Activated CD4-positive, alpha-beta T cell treated with anti-CD3 and anti-CD28 coated beads, Interleukin-2, Interleukin-6, amounts not matched to agents 100 ng/mL and 50 ng/mL, durations not matched to agents 16 hours and 8 hours (primary cell): ENCODE measurements at places on chromosomes 12 and 14.
A peak's percentile ranks its signal among the peaks of the same experiment; 100 is the strongest.

- no peak for DNase-seq
Measured at GRCh38 chr12:27233814-27234213, 10.3 kb upstream of the STK38L start.

- DNase-seq, result peak; percentile 83
Measured at GRCh38 chr12:88241862-88242570, 99.9 kb downstream of the TMTC3 start.

DNA sequence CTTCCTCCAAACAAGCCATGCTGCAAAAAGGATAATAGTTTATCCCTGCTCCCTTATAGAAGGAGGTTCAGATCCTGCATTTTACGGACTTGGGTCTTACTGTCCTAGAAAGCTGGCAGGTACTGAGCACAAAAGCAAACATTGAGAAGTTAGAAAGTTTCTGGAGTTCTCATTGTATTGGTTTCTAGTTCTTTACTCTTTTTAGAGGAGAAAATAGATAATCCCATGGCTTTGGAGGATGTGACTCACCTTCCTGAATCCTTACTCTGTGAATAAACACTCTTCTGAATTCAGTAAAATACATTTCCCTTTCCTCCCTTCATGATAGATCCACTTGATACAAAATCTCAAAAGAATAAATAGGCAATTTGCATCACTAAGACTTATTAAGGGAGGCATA is 188.9 kb downstream of the NPAS3 start:
- DNase-seq, result no peak

DNA sequence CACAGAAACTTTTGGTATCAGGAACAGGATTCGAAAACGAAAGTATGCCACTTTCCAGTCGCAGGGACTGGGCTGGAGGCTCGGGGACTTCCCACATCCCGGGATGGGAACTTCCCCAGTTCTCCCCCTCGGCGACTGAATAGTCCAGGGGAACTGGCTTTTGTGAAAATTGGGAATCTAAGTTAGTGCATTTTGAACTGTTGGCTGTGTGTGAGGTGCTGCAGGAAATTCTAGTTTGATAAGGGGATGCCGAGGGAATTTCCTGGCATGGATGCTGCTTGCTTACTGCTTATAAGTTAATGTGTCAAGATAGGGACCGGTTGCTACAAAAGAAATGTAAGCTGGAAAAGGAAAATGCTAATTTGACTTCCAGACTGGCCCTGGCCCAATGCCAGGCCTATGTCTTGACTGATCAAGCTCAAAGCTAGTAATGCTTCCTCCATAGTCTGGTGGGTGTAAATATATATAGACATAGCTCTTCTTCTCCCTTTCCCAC is 73.4 kb upstream of the EIF5 start:
- DNase-seq, result no peak

- DNase-seq, result no peak
Measured at GRCh38 chr12:52808573-52809160, 5.2 kb downstream of the KRT4 start.

DNA sequence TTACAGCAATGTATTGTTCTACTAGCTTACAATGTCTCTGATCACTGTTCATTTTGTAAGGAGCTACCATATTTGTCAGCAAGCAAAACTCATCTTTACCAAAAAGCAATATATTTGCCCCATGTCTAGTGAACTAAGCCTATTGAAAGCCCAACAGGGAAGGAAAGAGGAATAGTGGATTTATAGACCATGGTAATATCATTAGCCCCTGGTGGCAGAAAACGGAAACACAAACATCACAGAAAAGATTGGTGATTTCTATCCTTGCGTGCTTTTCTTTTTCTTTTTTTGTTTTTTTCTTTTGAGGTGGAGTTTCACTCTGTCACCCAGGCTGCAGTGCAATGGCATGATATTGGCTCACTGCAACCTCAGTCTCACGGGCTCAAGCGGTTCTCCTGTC is 1562.4 kb upstream of the TMEM132C start:
- DNase-seq, result no peak

DNA sequence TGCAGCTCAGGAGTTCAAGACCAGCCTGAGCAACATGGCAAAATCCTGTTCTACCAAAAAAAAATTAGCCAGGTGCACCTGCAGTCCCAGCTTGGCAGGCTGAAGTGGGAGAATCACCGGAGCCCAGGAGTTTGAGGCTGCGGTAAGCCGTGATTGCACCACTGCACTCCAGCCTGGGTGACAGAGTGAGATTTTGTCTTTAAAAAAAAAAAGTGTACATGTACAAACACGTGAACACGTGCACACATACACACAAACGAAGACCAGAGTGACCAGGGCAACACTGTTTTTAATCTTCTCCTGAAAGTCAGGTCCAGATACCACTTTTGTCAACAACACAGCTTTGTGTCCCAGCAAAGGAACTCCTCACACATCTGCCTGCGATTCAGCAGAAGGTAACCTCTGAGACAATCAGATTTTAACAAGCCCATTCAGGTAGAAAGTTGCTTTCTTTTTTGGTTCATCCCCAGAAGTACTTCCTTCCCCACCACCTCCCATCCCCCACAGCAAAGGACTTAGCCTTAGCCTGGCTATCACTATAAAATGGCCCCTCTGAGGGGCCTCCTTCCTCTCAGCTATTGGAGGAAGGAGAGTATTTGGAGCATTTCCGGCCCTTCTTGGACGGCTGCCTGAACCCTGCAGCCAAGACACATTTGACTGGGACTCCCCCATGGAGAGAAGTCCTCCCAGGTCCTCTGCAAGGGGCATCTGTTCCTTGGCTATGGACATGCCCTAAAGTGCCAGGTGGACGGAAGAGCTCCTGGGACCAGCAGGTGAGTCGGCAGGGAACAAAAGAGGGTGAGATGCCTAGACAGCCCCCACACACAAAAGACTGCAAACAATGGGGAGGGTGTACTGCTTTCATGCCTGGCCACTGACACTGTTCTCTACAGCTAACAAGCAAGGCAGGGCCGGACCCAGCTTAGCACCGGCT is 9.8 kb downstream of the CTDSP2 start:
- DNase-seq, result peak; percentile 61

- no peak for DNase-seq
Measured at GRCh38 chr12:100715976-100716944, 78.3 kb upstream of the ANO4 start.

- no peak for DNase-seq
Measured at GRCh38 chr12:114238808-114239207, 167.1 kb downstream of the TBX5 start.

- no peak for DNase-seq
Measured at GRCh38 chr12:104060791-104061190, 3.5 kb upstream of the HCFC2 start.

GRCh38 chr14:34179727-34180126 is 228.9 kb upstream of the EGLN3 start:
- no peak for DNase-seq

GRCh38 chr14:65962952-65963351 is 523.2 kb upstream of the CCDC196 start:
- DNase-seq, result no peak

- DNase-seq, result peak; percentile 91
Measured at GRCh38 chr12:50220363-50220995, 53.3 kb upstream of the CERS5 start.

DNA sequence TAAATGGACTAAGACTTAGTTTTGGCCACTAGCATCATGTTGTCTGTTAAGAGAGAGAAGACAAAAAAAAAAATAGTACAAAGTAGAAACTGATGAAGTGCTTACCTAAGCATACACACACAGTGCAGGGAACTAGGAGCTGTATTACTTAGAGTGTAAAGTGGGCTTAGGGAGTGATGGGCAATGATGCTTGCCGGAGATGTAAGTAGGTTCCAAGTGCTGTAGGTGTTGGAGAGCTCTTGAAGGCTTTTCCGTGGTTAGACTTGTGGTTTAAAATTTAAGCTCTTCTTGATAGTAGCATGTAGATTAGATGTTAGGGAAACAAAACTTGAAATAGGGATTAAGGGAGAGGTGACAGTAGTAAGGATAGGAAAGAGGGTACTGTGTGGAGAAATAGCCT is 34.7 kb downstream of the MIA2 start:
- peak; percentile 27 for DNase-seq

GRCh38 chr12:106873983-106874382 is 81.7 kb upstream of the TMEM263 start:
- no peak for DNase-seq

DNA sequence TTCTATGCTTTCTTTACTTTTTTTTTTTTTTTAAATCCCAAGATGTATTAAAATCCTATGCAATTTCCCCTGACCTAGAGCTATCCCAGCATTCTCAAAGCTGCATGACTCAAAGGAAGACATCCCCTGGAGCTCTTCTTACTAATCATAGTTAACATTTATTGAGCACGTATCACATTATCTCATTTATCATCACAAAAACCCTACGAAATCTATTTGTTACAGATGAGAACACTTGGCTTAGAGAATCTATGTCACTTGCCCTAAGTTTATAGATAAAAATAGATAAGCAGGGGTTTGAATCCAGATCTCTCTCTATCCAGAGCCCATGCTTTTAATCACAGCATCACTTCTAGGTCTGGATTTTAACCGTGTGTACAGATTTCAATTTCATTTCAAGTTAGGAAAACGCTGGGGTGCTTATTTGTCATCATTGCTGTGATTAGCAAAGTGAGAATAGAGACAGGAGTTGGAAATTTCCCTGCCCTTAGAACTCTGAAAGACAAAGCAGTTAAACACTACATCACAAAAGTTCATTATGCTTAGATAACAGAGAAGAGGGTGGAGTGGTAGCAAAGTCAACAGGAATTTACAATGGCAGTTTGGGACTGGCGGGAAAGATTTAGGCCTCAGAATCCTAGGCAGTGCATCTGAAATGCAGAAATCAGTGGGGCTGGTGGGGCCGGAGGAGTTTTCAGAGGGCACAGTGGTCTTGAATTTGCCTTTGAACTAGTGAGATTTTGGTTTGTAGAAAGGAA is 177.7 kb upstream of the FRMD6 start:
- no peak for DNase-seq

DNA sequence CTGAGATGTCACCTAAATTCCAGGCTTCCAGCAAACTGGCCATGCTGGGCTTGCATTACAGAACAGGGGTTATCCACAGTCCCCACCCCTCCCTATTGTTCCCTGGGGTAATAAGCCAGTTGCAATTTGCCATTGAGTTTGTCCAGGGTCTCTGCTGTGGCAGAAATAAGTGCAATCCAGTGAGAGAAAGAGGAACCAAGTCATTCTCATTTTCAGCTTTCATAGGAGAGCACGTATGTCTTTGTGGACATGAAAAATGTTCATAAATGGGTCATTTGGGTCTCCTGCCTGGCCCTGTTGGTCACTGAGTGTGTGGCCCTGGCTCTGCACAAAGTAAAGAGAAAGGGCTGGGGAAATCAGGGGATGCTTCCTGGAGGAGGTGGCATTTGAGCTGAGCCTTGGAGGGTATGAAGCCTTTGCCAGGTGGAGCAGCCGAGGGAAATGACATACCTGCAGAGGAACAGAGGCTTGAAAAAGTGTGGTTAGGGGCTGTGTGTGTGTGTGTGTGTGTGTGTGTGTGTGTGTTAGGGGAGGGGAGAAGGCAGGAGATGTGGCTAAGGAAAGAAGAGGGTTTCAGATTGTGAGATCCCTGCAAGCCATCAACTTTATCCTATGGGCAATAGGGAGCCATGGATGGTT is 29.3 kb downstream of the CMKLR1 start:
- no peak for DNase-seq

- DNase-seq, result no peak
Measured at GRCh38 chr12:12507121-12507520, 55.5 kb downstream of the DUSP16 start.

DNA sequence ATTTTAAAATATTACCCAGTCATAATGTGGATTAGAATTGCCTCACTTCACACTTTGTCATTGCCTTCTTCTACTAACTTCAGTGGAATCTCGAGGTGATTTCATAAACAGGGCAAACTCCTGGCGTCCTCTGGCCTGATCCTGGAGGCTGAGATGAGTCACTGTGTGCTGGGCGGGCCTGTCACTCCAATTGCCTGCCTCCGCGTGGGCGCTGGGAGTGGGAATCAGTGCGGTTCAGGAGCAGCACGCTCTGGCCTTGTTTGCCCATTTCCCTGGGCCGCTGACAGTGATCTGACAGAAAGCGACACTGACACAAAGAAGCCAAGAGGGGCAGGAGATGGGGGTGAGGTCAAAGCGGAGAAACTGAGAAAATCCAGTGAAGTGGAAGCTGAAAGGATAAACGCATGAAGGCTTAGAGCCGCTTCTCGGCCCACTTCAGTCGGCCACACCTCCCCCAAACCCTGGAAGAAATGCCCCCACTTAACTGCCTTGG is 29.7 kb downstream of the LGR5 start:
- DNase-seq, result no peak

- DNase-seq, result peak; percentile 41
Measured at GRCh38 chr12:6927379-6928021, at the start of gene ATN1. ATN1 (plus strand) TSS chr12:6927959; CDS start chr12:6934002, 6,043 bp downstream.

DNA sequence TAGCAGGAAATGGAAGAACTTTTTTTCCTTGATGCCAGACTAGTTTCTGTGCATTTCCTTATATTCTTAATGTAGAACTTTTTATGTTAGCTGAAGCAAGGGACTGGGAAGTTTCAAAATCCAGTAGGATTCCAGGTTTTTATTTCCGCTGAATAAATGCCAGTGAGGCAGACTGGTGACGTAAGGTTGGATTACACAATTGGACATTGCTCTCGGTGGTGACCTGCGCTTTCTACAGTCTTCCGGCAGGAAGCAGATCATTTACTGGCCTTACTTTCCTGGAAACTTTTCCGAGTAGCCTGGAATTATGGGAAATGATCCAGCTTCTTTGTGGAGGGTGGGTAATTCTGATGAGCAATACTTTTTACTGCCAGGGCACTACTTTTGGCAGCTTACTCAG is 3.6 kb downstream of the IFT43 start:
- no peak for DNase-seq

- DNase-seq, result no peak
Measured at GRCh38 chr12:51891843-51892242, 3.9 kb downstream of the ANKRD33 start.

DNA sequence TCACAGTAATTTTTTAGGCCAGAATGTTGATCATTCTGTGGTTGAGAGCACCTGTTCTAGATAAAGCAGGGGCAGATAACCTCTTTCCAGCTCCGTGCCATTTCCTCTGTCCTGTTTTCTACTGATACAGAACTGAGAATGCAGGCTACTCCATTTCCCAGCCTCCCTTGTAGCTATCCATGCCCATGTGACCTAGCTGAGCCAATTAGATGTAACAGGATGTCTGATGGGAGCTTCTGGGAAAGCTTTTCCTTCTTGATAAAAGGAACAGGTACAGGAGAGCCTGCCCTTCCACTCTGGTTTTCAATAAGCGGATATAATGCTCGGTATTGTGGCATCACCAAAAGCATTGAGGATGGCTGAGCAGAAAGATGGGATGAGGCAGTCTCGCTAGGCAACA is 54.2 kb downstream of the LRRC74A start:
- DNase-seq, result no peak

- DNase-seq, result no peak
Measured at GRCh38 chr12:48979602-48980388, 1.7 kb downstream of the WNT1 start.

GRCh38 chr12:82608706-82609105 is 78.0 kb upstream of the TMTC2 start:
- no peak for DNase-seq
